CD4-positive, CD25-positive, alpha-beta regulatory T cell (primary cell): ENCODE measurements at places on chromosomes 6 and 20.

GRCh38 chr20:298776-299391 is 1.5 kb downstream of the ZCCHC3 start:
- no peak for DNase-seq

DNA sequence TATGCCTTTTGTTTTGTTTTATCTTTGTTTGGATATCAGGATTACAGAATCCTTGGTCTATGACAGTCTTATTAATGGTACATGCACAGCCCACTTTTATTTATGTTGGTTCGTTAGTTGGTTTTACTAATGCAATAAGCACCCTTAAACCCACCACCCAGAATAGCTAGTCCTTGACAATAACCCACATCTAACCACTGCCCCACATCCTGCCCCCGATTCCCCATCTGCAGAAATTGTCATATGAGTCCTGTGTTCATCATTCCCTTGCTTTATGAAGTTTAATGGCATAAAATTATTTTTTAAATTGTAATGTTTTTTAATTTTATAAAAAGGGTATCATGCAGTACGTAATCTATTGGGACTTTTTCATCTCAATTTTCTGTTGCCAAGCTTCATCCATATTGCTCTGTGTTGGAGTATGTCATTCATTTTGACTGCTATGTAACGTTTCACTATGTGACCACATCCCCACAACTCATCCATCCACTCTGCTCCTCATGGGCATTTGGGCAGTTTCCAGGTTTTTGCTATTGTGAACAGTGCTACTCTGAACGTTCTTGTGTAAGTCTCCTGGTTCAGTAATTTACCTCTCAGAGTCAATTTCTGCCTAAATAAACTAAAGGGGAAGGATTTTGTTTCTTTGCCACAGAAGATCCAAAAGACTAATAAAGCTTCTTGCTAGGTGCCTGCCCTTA is 150.4 kb downstream of the MRPL14 start:
- no peak for DNase-seq

DNA sequence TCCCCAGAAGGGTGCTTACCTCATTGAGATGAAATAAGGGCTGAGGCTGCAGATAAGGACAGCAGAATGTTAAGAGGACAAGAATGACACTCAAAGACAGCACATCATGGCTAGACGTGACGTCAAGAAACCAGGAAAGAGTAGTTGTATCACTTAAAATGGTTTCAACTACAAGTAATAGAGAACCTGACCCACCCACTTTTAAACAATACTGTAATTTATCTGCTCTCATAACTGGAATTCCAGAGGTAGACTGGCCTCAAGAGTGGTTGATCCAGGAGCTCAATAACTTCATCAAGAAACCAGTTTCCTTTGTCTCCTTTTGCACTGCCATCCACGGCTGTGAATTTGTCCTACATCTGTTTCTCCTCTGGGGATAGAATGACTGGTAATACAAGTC is 187.1 kb downstream of the EYA4 start:
- DNase-seq: no peak

DNA sequence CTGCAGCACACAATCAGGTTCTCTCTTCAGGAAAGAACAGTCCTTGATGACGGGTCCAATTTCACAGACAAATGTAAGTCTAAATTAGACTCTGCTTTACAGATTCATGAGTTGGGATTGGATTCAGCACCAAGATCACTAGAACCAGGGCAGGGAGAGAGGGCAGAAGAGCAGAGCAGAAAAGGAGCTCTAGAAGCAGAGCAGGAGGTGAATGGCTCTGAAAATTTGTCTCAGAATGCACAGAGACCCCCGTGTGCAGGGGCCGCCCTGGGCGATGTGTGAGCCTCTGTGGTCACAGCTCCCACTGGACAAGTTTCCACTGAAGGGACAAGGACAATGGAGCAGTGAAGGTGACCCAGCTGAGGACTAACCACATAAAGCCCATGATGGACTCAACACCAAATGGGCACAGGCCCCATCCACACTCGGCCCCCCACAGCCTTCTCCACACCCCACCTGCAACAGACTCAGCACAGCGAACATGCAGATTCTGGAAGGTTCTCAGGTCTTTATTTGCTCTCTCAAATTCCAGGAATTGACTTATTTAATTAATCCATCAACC is 3.5 kb downstream of the HLA-B start:
- no peak for DNase-seq

- no peak for DNase-seq
Observed at GRCh38 chr20:48801197-48801596, 26.6 kb downstream of the PREX1 start.

DNA sequence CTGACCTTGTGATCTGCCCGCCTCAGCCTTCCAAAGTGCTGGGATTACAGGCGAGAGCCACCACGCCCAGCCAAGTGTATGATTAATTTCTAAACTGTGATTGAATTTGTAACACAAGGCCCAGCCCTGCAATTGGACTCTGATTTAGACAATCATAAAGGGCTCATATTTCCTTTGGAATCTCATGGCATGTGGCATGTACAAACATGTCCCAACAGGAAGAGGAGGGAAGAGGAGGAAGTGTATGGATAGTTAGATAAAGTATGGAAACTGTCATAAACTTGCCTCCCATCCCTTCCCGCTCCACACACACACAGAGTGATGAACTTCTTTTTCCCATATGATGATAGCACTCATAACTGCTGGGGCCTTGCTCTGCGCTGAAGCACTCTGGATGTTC is 27.2 kb upstream of the QKI start:
- no peak for DNase-seq

DNA sequence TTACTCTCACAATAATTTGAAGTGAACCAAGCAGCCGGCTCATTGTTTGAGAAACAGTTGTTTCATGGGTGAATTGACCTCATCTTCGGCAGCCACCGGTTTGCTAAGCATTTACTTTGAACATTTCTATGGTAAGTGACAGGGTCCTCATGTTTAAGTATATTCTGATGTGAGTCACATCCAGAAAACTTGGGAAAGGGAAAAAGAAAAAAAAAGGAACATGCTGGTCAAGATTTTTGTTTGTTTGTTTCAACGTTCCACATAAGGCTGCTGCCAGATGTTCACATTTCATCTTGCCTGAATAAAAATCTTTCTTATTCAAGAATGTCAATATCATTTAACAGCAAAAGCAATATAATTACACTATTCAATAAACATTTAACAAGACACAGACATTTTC is 55.0 kb upstream of the EXOC2 start:
- DNase-seq: no peak

DNA sequence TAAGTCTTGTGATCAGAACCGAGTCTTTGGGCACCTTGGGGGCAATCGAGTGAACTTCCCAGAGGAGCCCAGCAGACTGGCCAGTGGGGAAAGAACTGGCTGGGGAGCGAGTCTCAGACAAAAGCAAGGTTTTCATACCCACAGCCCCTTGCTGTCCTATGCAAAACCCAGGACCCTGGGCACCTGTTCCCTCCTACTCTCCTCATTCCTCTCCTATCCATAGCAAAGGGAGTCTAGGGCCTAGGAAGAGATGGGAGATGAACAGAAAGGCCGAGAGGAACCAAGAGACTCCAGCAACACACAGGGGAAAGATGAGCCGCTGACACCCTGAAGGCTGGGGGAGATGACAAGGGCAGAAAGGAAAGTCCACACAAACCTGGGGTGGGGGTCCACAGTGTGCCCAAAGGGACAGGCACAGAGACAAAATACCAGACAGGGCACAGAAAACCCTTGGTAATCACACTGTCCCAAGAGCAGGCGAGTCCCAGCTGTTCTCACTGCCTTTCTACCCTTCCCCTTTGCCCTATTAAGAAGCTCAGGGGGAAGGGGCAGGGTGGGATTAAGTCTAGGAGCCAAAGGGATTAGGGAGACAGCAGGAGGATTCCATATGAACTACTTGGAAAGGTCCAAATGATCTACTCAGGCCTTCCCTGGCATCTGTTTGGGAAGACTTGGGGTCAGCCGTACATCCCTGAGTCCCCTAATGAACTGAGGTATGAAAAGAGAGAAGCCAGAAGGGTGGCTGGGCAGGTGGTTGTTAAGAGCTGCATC is 6.5 kb downstream of the PPP1R18 start:
- DNase-seq: no peak

- DNase-seq: no peak
Observed at GRCh38 chr6:159821122-159821521, 21.0 kb downstream of the PNLDC1 start.

- DNase-seq: no peak
Observed at GRCh38 chr20:52103913-52104545, 87.5 kb downstream of the ZFP64 start.

GRCh38 chr6:127484212-127484863 is 25.1 kb upstream of the KIAA0408 start:
- DNase-seq: peak; percentile 78

DNA sequence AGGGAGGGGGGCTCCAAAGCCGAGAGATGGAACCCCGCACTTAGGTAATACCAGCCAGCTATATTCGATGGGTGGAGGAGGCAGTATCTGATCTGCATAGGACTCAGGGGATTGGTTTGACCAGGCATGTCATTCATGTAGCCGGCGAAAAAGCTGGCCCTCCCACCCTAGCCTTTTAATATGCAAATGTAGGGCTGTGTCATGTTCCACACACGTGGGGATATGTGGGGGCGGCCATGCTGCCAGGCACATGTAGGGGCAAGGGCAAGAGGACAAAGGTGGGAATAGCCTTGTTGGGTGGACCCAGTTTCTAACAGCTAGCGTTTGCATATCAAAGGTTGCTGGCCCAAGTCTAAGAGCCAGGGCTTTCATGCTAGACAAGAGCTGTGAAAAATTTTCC is 39.1 kb upstream of the DDR1 start:
- DNase-seq: no peak

GRCh38 chr6:56650191-56650590 is 7.5 kb upstream of the DST start:
- DNase-seq: no peak

- no peak for DNase-seq
Observed at GRCh38 chr20:50054626-50055511, 58.1 kb downstream of the UBE2V1 start.

- DNase-seq: no peak
Observed at GRCh38 chr6:7559651-7560385, 18.3 kb downstream of the DSP start.

DNA sequence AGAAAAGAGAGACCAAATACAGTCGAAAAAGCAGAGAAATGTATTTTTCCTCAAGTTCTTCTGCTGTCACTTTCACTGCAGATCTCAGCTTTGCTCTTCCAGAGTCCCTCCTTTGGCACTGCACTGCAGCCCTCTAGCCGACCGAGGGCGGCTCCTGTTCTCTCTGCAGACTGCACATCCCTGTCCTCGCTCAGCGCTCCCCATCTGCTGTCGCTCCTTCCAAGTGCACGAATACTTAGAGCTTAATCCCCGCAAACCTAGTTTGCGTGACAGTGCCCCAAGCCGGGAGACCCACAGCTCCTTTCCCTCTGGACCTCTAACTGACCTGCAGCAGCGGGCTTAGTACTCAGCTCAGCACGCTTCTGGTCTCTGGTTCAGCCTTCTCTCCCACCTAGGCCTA is 15.2 kb downstream of the RPP21 start:
- no peak for DNase-seq

DNA sequence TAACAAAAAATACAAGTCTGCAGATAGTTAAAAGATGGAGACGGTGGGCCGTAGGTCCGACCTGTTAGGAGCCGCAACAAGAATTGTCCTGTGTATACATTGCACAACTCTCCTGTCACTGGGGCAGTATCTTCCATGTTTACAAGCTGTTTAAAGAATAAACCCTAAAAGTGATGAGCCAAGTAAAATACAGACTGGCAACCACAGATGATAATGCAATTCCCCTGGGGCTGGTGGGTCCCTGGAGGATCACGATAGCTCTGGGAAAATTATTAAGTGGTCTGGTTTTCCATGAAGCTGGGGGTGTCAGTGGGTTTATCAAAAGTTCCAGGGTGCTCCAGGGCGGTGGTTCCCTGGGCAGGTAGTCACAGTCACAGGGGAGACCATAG is 8.1 kb upstream of the FAM50B start:
- DNase-seq: no peak

GRCh38 chr6:136086686-136087085 is 163.4 kb downstream of the MTFR2 start:
- no peak for DNase-seq

GRCh38 chr6:115909923-115910546 is 150.7 kb downstream of the FRK start:
- DNase-seq: no peak

GRCh38 chr6:92777146-92777740 is 642.1 kb downstream of the EPHA7 start:
- DNase-seq: no peak

DNA sequence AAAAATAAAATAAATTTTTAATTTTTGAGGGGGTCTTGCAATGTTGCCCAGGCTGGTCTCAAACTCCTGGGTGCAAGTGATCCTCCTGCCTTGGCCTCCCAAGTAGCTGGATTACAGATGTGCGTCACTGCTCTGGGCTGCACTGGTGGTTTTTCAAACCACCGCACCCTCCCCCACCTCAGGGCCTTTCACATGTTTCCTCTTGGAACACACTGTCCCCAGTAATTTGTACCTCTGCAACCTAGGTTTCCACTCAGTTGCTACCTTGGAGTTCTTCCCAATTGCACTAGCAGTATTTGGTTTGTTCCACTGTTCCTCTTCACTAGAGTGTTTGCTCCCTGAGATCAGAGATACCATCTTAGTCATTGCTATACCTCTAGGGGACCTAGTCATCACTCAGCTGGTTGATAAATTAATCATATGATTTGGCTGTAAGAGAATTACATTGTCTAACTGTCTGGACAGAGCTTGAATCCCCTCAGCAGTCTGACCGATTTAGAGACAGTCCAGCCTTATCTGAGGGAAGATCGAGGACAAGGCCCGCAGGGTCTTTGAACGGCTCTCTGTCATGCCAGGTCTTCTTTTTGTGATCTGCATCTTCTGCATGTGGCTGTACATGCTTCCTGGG is 32.0 kb downstream of the CEP43 start:
- no peak for DNase-seq

DNA sequence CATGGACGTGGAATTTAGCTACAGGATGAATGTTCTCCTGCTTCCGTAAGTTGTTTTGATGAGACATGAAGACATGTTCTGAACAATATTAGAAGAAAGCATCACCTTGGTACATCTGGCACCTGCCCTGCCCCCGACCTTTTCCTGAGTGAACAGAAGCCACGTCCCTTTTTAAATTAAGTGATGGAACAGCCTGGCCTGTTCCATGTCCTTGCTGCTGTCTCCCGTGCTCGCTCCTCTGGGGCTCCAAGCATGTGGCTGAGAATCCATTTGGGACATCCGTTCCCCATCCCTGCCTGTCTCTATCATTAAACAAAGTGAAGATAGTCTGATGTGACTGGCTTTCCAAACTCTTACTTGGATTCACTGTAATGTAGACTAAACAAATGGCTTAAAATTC is 36.4 kb downstream of the ERMARD start:
- DNase-seq: no peak
